ENCODE measurements at places on chromosomes 16 and 17.

- no peak for DNase-seq
These were observed 259.6 kb downstream of the ZFHX3 start for GRCh38 chr16:72788269-72788809.

- DNase-seq, result no peak
These were observed 41.6 kb downstream of the MARF1 start for GRCh38 chr16:15601212-15601879.

- no peak for DNase-seq
These were observed 546 bp upstream of the PSMD7 start for GRCh38 chr16:74296104-74296431.

- no peak for DNase-seq
These were observed 14.2 kb upstream of the TMEM11 start for GRCh38 chr17:21228111-21228510.

DNA sequence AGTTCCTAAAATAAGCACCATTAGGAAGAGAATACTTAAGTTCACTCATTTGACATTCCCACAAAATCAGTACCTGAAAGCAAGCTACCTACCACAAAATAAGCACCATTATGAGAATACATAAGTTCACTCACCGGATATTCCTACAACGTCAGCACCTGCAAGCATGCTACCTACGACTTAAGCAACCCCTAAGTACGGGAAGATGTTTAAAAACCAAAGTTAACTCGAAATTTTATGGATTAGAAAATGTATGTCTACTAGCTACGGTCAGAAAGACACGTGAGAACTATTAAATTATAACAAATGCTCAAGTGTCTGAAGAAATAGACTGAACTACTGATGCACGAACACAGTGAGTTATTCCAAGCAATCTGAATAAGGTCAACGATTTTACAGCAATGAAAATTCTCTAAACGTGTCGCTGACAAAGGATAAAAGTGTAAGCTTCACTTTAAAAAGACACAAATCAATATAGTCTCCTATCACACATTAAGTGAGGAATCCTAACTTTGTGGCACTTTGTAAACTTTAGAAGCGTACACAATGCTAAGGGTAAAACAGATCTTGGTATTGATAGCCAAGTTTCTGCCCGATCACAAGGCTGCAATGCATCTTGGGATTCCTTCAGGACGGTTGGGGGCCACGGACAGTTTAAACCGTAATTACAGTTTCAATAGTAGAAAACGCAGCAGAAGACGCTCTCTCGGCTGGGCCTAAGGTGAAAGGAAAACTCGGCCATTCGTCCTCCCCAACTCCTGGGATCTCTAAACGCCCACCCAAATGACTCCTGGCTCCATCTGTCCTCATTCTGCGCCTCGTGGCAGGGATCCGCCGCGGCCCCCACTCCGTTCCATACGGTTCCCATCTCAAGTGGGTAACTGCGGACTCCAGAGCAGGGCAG lies 1.3 kb downstream of the GSPT1 start:
- peak; percentile 37 for DNase-seq

- DNase-seq, result peak; percentile 26
These were observed 1.1 kb downstream of the ZCCHC14 start for GRCh38 chr16:87491522-87492290.
